Stimulated activated CD4-positive, alpha-beta T cell treated with anti-CD3 and anti-CD28 coated beads, Interleukin-2, amount 100 ng/mL, for 24 hours (primary cell): ENCODE measurements at places on chromosomes 2 and 18.

GRCh38 chr2:18456026-18456425 is 104.4 kb downstream of the RDH14 start:
- DNase-seq = no peak

- DNase-seq = peak; percentile 57
Measured at GRCh38 chr2:161237392-161238264, 70.6 kb upstream of the PSMD14 start.

DNA sequence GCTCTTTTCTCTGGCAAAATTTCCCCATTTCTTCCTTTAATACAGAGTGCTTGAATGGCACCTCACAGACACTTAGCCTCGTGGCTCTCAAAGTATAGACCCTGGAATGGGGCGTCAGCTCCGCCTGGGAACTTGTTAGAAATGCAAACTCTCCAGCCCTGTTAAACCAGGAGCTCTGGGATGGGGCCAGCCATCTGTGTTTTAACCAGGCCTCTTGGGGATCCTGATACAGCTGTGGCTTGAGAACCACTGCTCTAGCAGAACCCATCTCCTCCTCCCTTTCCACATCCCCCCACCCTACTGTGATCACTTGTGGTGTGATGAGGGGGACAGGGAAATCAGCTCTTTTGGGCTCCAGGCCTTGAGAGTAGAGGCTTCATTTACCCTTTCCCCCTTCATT is 15.9 kb downstream of the LTBP1 start:
- DNase-seq = no peak

GRCh38 chr18:32867330-32867729 is 94.5 kb upstream of the KLHL14 start:
- DNase-seq = no peak

- no peak for DNase-seq
Measured at GRCh38 chr18:47832348-47832747, 98.1 kb downstream of the SMAD2 start.

DNA sequence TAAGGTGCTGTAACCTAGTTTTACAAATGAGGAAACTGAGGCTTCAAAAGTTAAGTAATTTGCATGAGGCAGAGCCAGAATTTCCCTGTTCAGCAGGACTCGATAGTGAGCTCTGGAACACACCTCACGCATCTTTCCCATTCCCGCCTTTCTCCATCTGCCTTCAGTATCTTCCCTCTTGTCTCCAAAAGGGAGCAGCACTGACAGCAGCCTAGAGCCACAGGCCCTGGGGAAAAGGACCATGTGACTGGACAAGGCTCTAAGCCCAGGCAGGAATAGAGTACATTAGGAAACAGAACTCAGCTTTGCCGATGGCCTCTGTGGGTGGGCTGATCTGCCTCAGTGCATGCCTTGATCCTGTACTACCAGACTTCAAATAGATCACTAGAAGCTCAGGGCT is 21.5 kb downstream of the GPR155 start:
- DNase-seq = no peak

DNA sequence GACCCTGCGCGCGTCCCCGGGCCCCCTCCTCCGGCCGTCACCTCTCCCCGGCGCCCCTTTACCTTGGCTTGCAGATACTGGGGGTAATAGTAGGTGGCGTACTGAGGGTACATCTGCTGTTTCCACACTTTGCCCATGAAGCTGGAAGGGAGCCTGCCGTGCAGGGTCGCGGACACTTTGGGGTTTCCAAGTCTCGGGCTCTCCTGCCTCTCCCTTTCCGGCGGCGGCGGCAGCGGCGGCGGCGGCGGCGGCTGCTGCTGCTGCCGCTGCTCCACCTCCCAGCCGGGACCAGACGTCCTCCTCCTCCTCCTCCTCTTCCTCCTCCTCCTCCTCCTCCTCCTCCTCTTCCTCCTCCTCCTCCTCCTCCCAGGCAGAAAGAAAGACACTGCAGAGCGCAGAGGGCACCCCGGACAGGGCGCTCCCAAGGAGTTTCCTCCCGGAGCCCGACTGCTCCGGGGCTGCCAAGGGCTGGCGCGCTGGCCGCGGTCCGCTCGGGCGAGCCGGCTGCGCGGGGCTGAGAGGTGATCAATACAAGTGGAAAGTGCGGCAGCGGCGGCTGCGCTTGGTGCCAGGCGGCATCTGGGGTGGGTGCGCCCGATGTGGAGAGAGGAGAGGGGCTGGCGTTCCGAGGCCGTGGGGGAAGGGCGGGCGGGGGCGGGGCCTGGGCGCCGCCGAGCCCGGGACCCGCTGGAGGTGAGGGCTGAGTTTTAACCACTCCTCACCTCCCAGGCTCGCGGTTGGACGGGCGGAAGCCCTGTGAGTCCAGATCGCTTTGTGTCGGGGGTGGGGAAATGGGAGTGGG is at the start of gene RBMS1:
TSS of gene RBMS1 (minus strand) at position 581 of the 802 bp plus-strand sequence. CDS start at position 137, 444 bp downstream.
- peak; percentile 47 for DNase-seq

DNA sequence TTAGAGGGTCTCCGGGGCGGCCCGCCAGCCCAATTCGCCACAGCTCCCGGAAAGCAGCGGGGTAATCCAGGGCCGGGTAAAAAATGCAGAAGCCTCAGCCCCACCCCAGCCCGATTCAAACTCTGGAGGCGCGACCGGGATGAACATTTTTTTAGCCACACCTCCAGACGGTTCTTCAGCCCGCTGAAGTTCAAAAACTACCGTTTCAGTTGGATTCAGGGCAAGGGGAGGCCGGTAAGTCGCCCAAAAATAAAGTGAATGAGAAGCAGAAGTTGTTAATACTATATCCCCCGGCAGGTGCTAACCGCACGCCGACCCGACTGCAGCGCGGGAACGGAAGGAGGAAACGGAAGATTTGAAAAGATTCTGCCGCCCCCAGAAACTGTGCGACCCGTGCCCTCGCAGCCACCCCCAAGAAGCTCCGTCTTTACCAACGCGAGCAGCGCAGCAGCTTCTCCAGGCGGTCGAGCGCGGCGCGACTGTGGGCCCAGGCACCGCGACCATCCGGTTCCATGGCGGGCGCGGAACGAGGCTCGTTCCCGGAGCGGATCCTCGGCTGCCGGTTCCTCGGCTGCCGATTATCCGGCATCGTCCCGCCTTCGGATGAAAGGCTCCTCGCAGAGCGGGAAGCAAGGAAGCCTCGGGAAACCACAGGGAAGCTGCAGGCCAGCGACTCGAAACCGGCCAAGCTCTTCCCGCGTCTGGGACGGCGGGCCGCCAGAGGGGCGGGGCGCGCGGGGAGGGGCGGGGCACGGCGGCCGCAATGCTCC is at the start of gene BARD1:
TSS of gene BARD1 (minus strand) at position 703 of the 770 bp plus-strand sequence. CDS start at position 589, 114 bp downstream.
- DNase-seq = peak; percentile 52

- DNase-seq = no peak
Measured at GRCh38 chr2:30986231-30986580, 152.0 kb downstream of the GALNT14 start.

GRCh38 chr18:2171840-2172625 is 399.3 kb downstream of the METTL4 start:
- no peak for DNase-seq

GRCh38 chr2:101811226-101812015 is 113.9 kb downstream of the MAP4K4 start:
- DNase-seq = no peak

- no peak for DNase-seq
Measured at GRCh38 chr2:14235667-14236066, 396.9 kb upstream of the LRATD1 start.

GRCh38 chr2:102498414-102498813 is 25.4 kb downstream of the SLC9A4 start:
- no peak for DNase-seq

DNA sequence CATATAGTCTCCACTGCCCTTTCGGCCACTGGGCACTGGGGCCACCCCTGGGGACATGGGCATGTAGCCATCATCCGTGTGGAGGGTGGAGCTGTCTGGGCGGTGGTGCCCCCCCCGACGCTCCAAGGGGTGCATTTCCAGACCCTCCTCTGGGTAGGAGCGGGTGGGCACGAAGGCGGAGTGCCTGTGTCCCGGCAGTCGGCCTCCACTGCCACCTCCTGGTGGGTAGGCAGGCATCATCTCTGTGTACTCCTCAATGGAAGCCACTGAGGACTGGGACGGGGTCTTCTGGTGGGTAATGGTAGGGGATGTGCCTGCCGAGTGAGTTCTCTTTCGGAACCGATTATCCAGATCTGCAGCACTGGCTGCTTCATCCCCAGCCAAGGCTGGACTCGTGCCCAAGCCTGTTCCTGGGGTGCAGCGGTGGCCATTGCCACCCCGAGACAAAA is 2.8 kb downstream of the IRS1 start:
- DNase-seq = no peak

DNA sequence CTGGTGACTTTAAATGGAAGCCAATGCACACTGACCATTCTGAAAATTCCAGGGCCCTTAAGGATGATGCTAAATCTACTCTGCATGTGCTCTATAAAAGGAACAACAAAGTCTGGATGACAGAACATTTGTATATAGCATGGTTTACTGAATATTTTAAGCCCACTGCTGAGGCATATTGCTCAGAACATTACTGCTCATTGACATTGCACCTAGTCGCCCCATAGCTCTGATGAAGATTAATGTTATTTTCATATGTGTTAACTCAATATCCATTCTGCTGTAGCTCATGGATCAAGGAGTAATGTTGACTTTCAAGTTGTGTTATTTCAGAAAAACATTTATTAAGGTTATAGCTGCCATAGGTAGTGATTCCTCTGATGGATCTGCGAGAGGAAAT is 827.5 kb upstream of the CHAC2 start:
- DNase-seq = no peak

DNA sequence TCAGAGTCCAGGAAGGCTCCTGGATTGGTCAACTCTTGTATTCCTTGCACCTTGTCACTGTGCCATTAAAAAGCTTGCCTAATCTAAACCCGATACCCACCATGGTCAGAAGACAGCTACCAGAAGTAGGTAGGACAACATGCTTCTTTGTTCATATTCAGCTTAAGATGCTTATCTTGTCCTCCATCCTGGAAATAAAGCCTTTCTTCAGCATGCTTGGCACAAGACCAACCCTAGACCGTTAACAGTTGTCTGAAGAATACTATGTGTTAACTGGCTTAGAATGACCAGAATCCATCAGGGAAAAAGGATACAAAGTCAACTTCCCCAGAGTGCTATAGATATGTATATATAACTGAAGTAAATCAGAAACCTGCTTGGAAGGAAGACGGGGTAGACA is 193.9 kb downstream of the ZRANB3 start:
- DNase-seq = no peak

DNA sequence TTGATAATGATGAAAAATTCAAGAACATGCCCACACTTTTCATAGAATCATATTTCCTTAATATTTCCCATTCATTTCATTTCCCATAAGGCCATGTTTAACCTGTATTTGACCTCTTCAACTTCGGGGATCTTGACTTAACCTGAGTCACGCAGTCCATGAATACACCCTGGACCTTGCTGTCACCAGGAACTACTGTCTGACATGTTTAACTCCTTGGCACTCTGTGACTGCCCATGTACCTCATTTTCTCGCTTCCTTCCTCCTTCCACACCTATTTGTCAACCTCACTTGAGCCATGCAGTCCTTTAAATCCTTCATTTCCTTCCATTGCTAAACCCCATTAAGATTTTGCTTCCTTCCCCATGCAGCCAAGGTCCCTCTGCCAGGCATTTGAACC is 16.3 kb downstream of the ABCB11 start:
- no peak for DNase-seq

DNA sequence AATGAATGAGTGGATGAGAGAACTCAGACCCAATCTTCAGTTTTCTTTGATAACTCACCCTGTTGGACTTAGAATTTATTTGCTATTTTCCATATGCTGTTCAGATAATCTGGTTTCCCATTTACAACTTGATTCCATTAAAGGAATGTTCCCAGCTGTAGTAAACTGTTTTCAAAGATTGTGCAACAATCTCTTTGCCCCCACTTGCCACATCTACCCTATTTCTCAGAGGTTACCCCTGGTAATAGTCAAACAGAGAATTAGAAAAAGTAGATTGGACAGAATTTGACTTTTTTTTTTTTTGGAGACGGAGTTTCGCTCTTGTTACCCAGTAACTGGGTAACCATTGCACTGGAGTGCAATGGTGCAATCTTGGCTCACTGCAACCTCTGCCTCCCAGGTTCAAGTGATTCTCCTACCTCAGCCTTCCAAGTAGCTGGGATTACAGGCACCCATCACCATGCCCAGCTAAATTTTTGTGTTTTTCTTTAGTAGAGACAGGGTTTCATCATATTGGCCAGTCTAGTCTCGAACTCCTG is 93.4 kb upstream of the SIX2 start:
- no peak for DNase-seq

DNA sequence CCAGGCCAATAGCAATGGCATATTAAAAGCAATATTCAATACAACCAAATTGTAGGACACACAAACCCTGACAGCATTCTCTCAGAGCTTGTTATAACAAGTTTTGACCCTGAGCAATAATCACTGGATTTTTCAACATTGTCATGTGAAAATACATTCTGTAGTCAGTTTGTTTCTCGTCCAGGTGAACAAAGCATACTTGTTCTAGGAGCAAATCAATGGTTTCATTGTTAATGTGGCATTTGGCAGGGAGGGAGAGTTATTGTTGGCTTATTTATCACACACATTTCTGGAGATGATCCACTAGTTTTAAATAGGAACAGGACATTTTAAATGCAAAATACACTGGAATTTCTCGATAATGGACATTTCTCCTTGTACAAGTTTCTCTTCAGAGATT is 69.9 kb upstream of the L3MBTL4 start:
- no peak for DNase-seq

GRCh38 chr2:1685957-1686783 is 58.1 kb downstream of the PXDN start:
- no peak for DNase-seq
